ENCODE measurements at places on chromosomes 4 and X.

DNA sequence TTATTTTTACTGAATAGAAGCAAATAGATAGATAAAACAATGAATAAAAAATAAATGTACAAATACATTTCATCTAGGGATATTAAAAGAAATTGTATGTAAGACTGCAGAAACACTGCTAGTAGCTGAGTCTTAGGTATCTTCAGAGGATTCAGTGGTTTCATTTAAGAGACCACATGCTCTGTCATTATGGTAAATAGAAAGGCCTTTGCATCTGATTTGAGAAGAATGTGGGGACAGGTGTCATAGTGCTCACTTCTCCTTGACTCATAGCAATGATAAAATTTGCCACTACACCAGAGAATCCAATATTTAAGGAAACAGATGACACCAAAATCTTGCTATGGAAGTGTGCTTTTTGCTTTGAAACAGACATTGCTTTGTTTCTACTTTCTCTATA lies 59.8 kb upstream of the PPP1R2C start:
- no peak for DNase-seq

- no peak for DNase-seq
These were observed 133.6 kb downstream of the MAGEB17 start for GRCh38 chrX:16300831-16301230.

DNA sequence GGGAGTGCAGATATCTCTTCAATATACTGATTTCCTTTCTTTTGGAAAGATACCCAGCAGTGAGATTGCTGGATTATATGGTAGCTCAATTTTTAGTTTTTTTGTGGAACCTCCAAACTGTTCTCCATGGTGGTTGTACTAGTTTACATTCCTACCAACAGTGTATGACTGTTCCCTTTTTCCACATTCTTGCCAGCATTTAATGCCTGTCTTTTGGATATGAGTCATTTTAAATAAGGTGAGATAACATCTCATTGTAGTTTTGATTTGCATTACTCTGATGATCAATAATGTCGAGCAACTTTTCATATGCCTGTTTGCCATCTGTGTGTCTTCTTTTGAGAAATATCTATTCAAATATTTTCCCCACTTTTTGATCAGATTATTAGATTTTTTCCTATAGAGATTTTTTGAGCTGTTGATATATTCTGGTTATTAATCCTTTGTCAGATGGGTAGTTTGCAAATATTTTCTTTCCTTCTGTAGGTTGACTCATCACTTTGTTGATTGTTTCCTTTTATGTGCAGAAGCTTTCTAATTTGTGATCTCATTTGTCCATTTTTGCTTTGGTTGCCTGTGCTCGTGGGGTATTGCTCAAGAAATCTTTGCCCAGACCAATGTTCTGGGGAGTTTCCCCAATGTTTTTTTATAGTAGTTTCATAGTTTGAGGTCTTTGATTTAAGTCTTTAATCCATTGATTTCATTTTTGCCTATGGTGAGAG lies 552.7 kb downstream of the ZNF674 start:
- DNase-seq: no peak

DNA sequence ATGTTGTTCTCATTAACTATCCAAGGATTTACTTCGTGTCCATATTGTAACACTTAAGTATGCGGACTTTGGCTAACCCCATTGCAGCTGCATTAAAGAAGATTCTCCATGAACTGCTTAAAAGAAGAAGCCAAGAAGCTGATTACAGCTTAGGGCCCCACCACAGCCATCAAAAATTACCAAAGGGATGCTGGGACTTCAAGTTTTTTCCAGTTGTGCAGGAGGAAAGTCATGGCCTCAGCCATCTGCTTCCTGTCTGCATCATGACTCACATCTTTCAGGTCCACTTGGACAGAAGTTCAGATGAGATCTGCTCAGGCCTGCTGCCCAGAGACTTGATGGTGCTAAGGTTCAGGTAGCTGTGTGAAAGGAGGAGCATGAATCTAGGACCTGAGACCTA lies 38.8 kb upstream of the CAPN6 start:
- no peak for DNase-seq

DNA sequence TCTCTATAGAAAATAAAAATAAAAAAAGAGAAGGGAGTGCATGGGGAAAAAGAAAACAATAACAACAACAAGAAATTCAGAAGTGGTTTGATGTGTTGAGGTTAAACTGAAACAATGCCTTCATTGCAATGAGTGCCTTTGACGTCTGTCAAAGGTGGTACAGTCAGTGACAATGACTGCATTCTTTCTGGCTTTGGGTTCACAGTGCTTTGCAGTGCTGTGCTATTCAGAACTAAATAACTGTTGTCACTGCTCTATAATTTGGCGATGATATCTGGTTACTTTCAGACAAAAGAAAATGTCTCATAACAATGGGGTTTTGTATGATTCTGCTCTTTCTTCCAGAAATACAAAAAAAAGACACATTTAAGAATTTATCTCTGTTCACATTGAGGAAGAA lies 488.6 kb upstream of the MAGEB2 start:
- DNase-seq: no peak

GRCh38 chrX:35625714-35626113 lies 172.4 kb upstream of the MAGEB16 start:
- no peak for DNase-seq

GRCh38 chr4:47972181-47972580 lies 44.3 kb downstream of the CNGA1 start:
- DNase-seq: no peak

GRCh38 chr4:137597752-137598430 lies 65.6 kb upstream of the PCDH18 start:
- DNase-seq: no peak

- DNase-seq: no peak
These were observed 19.2 kb upstream of the PHEX start for GRCh38 chrX:22012931-22013330.

DNA sequence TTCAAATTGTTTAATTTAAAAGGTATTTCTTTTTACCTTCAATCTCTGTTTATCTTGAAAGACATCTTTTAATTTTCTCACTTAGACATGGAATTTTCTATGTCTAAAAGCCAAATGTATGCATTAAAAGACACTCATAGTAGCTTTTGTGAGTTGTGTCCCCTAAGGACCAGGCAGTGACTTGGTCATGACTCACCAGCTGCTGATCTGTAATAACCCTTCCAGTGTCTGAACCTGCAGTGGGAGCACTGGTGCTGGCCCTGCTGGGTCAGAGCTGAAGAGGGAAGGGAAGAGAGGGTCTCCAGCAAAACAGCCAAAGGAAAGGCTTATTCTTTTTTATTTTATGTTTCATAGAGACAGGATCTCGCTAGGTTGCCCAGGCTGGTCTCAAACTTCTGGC lies 31.1 kb upstream of the SH3D19 start:
- DNase-seq: no peak

- DNase-seq: no peak
These were observed 3.2 kb downstream of the RPL9 start for GRCh38 chr4:39455486-39455885.

DNA sequence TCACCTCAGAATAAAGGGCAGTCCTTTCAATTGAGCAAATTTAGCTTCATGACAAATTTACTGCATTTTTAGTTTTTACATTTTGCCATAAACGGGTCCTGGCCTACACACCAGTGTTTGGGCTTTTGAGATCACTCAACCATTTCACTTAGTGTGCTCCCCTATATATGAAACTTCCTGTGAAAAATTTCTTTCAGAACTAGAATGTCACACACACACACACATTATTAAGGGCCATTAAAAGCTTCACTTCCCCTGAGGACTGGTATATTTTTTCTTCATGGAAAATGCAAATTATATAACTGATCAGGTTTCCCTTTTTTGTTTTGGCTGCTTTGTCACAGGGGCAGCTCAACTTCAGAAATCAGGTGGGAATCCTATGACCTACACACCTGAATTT lies 206.5 kb downstream of the ENOX2 start:
- DNase-seq: no peak

- no peak for DNase-seq
These were observed 141.1 kb upstream of the WDFY3 start for GRCh38 chr4:85107553-85107952.

- no peak for DNase-seq
These were observed 75.2 kb upstream of the PLAC8 start for GRCh38 chr4:83189631-83190136.

DNA sequence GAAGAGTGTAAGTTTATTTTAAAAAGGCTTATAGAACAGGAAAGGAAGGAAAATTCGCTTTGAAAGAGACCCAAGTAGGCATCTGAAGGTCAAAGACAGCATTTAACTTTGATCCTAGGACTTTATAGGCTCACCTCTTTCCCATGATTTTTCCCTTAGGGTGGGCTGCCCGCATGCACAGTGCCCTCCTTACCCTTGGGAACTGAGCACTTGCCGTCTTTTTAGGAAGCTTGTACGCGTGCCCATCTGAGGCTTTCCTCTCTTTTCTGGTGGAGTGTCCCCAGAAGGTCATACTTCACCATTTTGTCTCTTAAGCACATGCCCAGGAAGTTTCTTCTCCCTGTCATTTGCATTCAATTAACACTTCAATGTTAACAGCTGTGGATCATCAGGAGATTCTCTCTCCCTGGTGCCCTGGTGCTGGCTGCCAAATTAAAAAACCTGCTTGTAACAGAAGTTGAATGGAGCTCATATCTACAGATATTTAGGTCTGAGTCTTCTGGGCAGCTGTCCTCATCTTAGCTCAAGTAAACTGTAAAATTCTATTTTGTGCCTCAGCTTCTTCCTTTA lies 38.4 kb upstream of the IL9R start:
- DNase-seq: no peak

- DNase-seq: no peak
These were observed 368.7 kb downstream of the GBA3 start for GRCh38 chr4:23061431-23061830.
